8988T (cell line): ENCODE measurements at places on chromosomes 1 and 21.

DNA sequence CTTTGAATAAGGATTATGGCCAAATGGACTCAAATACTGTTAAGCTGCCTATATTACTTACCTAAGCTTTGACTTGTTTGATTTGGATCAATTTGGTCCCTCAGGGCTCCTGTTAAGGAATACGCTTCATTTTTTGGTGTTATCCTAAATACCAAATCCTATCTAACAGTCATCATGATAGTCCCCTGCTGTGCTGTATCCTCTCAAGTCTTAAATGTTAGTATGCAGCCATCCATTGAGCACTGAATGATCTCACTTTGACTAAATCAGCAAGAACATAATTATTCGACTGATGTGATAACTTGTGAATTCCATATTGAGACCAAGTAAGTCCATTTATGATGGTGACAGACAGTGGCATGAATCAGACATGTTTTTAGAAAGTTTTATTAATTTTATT, 53.1 kb upstream of the ATF3 start:
- no peak for DNase-seq

DNA sequence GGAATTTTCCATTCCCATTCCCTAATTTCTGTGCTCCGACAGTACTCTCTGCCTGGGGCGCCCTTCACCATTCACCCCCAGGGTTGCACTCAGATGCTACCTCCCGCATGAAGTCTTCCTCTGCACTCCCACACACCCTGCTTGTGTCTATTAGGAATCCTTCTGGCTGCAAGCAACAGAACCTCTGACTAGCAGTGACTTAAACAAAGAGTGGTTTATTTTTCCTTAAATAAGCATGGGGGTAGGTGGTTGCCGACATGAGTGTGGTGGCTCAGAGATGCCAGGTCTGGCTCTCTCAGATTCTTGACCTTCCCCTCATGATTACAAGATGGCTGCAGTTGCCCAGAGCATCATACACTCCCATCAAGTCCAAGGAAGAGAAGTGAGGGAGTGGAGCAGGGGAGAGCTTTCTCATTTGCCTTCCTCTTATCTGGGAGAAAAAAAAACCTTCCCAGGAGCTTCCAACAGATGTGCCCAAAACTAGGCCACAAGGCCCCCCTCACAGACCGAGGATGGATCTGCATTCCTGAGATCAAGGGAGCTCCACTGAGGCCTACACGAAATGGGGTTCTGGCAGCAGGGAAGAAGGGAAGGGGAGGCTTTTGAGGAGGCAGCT, 49.6 kb upstream of the LBR start:
- DNase-seq, result no peak

DNA sequence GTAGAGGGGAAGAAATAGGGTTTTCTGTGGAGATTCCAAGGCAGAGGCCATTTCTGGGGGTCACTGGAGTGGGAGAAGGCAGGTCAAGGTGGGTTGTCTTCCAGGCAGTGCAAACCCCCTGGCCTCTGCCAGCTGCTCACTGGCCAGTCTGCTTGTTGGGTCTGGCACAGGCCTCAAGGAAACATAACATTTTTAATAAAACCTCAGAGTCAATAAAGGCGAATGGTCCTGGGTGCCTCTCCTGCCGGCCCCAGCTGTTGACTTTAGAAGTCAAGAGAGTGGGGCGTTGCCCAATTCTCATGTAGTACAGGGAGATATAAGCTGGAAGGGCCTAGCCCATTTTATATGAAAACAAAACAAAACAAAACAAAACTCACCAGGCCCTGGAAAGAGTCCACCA, 36.6 kb downstream of the RUNX3 start:
- DNase-seq, result no peak

DNA sequence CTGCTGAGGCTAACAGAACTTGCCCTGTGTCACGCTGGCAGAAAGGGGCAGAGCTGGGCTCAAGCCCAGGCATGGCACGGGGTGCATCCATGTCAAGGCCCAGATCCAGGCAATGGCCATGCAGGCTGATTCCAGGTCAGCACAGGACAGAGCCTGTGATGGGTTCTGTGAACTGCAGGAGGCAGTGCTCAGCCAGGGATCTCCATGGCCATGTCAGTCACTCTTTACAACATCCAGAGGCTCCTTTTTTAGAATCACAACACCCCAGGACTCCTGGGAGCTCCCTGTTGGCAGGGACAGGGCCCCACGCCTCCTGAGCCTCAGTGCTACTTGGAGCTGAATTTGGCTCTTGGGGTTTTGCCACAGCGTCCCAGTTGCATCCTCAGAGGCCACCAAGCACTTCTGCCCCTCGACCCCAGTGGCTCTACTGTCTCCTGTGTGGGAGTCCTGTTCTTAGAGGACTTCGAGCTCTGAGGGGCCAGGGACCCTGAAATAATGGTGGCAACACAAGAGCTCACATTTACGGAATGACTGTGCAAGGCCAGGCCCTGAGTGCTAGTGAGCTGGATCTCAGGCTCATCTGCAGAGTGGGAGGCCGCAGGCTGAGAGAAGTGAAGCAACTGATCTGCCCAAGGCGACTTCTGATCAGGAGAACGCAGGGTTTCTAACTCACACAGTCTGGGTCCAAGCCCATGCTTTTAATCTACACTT, 211.5 kb downstream of the TRABD2B start:
- no peak for DNase-seq

- no peak for DNase-seq
Observed at GRCh38 chr21:35226968-35227744, 178.1 kb upstream of the RUNX1 start.

DNA sequence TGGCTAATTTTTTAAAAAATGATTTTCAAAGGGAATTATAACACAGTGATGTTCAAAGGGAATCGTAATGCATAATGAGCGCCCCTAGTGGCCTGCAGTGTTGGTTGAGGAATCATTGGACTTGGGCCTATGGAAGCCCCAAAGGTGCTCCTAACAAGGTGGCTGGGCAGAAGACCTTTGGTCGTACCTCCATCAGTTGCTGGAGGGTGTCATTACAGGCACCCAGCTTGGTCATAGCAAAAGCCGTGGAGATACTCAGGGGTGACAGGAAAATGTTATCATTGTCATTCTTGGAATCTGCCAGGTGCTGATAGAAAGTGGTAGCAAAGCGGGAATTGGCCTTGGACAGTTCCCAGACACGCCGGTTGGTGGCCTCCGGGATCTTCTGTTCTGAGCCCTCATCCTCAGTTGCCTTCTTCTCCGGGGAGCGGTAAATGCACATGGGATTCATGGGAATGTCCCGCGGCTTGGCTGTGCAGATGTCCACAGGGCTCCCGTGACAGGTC, 2.7 kb downstream of the SERPINC1 start:
- DNase-seq, result peak; percentile 32

DNA sequence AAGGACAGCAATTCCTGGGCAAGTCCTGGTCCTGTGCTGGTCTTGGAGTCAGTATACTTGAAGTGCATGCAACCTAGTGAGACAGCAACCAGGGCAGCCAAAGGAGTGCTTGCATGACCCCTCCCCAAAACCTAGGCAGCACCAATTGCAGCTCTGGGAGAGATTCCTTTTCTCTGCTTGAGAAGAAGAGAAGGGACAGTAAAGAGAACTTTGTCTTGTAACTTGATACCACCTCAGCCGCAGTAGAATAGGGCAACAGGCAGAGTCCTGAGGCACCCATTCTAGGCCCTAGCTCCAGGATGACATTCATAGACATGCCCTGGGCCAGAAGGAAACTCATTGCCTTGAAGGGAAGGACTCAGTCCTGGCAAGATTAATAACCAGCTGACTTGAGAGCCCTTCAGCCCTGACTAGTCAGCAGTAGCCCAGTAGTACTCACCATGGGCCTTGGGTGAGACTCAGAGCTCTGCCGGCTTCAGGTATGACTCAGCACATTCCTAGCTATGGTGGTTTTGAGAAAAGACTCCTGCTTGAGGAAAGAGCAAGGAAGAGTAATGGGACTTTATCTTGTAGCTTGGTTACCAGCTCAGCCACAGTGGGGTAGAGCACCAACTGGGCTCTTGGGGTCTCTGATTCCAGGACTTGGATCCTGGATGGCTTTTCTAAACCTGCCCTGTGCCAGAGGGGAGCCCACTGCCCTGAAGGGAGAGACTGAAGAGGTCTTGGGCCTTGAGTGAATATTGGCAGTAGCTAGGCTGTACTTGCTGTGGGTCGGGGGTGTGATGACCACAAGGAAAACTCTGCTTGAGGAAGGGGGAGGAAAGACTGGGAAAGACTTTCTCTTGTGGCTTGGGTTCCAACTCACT, 51.7 kb upstream of the ACADM start:
- DNase-seq, result no peak

DNA sequence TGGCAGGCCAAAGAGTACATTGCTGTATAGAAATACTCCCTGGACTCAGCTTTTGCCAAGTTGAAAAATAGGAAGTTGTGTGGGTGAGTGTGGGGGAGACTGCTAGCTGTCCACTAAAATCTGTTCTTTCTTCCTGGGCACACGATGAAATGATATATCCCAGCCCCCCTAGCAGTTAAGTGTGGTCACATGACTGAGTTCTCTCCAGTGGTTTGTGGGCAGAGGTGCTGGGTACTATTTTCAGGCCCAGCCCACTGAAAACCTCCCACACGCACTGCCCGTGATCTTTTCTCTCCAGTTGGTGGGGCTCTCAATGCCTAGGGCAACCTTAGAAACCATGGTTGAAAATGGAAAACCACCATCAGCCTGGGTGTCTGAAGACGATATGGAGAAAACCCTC, 119.7 kb upstream of the LMO4 start:
- DNase-seq, result no peak

- no peak for DNase-seq
Observed at GRCh38 chr1:183472488-183473216, at the start of gene SMG7. Gene SMG7, plus strand, starts transcription at chr1:183472499. Its CDS starts 122 bp downstream, at chr1:183472621.

DNA sequence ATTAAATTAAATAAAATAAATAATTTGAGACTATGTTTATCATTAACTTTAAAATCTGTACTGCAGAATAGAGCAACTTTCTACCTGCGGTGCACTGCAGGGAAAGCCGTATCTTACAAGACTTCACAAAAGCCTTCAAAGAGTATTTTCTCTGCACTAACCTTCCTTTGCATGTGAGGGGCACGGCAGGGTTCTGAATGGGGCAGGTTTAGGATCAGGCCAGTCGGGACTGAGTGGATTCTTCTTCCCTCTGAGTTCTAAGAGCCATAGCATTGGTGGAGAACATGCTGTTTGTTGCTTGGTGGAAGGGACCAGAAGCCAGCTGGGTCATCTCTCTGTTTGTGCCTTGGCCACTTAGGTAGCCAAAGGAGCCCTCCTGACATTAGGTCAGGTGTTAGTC, 55.2 kb upstream of the LGALS8 start:
- no peak for DNase-seq

DNA sequence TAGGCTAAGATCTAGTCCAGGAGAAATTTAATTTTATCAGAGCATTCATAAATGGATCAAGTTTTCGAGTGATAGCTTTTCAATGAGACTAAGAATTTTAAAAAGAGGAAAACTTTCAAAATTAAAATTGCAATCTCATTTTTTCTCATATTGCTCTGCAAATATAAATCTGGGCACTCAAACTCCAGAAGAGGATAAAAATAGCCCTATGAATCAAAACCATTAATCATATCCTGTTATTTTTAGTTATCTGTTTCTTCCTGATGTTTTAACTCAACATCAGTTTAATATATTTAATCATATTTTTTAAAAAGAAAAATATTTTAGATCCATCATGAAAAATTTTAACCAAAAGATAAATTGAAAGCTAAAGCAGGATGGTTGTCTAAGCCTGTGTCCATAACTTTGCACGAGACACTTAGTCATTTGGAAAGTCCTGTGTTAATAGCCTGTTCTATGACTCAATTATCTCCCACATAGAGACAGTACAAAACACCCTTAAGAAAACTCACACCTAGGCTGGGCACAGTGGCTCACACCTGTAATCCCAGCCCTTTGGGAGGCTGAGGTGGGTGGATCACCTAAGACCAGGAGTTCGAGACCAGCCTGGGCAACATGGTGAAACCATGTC, 17.1 kb upstream of the PRRC2C start:
- no peak for DNase-seq

DNA sequence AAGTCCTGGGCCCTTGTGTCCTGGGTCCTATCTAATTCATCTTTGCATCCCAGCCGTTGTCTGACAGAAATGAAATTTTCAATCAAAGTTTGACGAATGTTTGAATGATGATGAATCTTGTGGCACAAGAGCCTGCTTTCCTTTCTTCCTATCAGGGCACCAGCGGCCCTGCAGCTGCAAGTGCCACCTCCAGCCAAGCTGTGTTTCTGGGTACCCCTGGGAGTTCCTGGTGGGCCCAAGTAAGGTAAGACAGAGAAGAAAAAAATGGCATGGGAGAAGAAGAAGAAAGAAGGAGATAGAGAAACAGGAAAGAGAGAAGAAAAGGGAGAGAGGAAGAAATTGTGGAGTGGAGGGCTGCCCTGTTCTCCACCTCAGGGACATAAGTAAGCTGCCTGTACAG, 782.1 kb upstream of the TPTE start:
- no peak for DNase-seq

DNA sequence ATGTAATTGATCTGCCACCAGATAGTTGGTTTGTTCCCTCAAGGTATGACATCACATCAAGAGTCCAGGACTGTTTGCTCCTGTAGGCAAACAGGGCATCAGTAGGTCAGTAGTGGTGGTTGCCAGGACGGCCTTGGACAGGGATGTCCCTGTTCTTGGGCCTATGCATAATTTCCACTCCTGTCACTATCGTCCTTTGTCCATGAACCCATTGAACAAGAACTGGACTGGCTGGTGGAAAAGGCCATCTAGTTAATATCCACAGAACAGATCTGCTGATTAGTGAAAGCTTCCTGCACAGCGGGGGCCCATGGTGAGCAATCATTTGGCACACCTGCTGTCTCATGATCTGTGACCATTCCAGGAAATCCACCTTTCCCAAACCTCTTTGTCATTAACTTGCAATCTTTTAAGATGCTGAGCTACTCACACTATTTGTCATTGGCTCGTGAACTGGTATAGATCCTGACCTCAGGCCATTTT, 12.4 kb upstream of the BSDC1 start:
- no peak for DNase-seq
